Endothelial cell of umbilical vein (primary cell): ENCODE measurements at places on chromosomes 12 and 14. TPM values are rescaled to one million over a fixed set of nuclear protein-coding genes. Genes with fewer than 3 reads are reported as not detected.

The REM2 gene
- 0.06 TPM in 1 of 2 replicates, not detected in the other for polyA plus RNA-seq

The IQSEC3 gene
- polyA plus RNA-seq = not detected in 2 replicates

The MDGA2 gene
- not detected in 2 replicates for polyA plus RNA-seq

The SERPINA1 gene
- not detected in 2 replicates for polyA plus RNA-seq

The CACNA2D4 gene
- polyA plus RNA-seq = 0.58 and 0.67 TPM in 2 replicates

The HOTAIR gene
- not detected in 2 replicates for polyA plus RNA-seq

The METAP2 gene
- 16.0 and 28.5 TPM in 2 replicates for polyA plus RNA-seq

The GPR68 gene
- polyA plus RNA-seq = 0.36 and 0.75 TPM in 2 replicates

The ACSS3 gene
- polyA plus RNA-seq = 0.12 and 0.14 TPM in 2 replicates

The RFX4 gene
- not detected in 2 replicates for polyA plus RNA-seq

The FAM161B gene
- polyA plus RNA-seq = 1.4 and 1.6 TPM in 2 replicates

The BCAT1 gene
- polyA plus RNA-seq = 13.5 and 21.6 TPM in 2 replicates

The PLEKHG7 gene
- polyA plus RNA-seq = not detected in 2 replicates

The KIF26A gene
- 3.6 and 5.1 TPM in 2 replicates for polyA plus RNA-seq

The TMEM229B gene
- 0.02 and 0.03 TPM in 2 replicates for polyA plus RNA-seq

The DPPA3 gene
- polyA plus RNA-seq = not detected in 2 replicates

The INHBE gene
- not detected in 2 replicates for polyA plus RNA-seq

The KRT83 gene
- polyA plus RNA-seq = not detected in 2 replicates

The PGF gene
- 89.0 and 102 TPM in 2 replicates for polyA plus RNA-seq

The PSMC1 gene
- 51.0 and 77.4 TPM in 2 replicates for polyA plus RNA-seq

The FCF1 gene
- polyA plus RNA-seq = 24.4 and 26.2 TPM in 2 replicates

The NKX2-8 gene
- polyA plus RNA-seq = not detected in 2 replicates

The PRB2 gene
- polyA plus RNA-seq = not detected in 2 replicates

The IFI27 gene
- polyA plus RNA-seq = 1,265 and 1,831 TPM in 2 replicates

The TTC9 gene
- polyA plus RNA-seq = 0.06 TPM in 2 replicates

The SCN8A gene
- polyA plus RNA-seq = 7.6 and 9.4 TPM in 2 replicates
